Left ventricle myocardium inferior (tissue), 1 donor: ENCODE measurements at places on chromosomes 3 and 15. TPM values are rescaled to one million over a fixed set of nuclear protein-coding genes. Genes with fewer than 3 reads are reported as not detected.

The RTP4 gene
- 0.93 TPM for total RNA-seq

The CADPS gene
- 25.0 TPM for total RNA-seq

The PRC1 gene
- 3.4 TPM for total RNA-seq

The PLCB2 gene
- 8.5 TPM for total RNA-seq

- no peak overlapping the region for H3K27ac ChIP-seq
- DNase-seq: no peak
- no peaks in the 10 kb centered on the region for H3K36me3 ChIP-seq
- no peaks in the 10 kb centered on the region for H3K27me3 ChIP-seq
- no peak overlapping the region for H3K4me3 ChIP-seq
These were observed 382.6 kb upstream of the THBS1 start for GRCh38 chr15:39198044-39199000.

DNA sequence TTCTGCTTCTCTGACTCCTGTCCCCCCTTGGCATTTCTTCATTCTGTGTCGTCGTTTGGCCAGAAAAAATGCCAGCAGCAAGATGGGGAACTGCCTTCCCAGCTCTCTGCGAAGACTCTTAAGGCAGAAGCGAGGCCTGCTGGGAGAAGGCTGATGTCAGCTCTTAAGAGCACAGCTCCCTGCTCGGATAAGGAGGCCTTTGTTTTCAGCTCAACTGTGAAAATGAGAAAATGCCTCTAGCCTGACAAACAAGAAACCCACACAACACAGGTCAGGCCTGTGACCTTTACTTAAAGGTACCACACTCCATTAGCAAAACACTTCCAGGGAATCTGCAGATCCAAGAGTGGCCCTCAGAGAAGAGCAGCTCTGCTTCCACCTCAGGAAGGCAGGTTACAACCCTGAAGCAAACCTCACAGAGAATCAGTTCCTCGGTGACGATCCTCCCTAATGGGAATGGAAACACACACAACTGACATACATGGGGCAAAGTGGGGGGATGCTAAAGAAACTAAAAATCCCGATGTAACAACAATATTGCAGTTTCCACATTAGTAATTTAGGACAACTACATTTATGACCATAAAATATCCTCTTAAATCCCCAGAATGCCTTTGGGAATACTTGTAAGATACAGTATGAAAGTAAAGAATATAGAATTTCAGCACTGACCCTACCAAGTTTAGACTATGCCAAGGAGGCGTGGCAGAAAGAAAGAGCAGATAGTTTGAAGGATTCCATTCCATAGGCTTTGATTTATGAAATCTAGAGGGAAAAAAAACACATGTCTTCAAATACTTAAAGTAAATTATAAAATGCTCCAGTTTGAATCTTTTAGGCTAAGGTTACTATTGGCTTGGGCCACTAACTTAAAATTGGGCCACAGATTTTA lies 52.1 kb downstream of the VGLL4 start:
- H3K36me3 ChIP-seq: no peaks in the 10 kb centered on the region
- peak; percentile 57 for DNase-seq
- H3K4me3 ChIP-seq: peak overlapping the region; percentile 26
- peak overlapping the region; percentile 87 for H3K27ac ChIP-seq
- peaks cover 85% of the 10 kb centered on the region for H3K4me1 ChIP-seq

DNA sequence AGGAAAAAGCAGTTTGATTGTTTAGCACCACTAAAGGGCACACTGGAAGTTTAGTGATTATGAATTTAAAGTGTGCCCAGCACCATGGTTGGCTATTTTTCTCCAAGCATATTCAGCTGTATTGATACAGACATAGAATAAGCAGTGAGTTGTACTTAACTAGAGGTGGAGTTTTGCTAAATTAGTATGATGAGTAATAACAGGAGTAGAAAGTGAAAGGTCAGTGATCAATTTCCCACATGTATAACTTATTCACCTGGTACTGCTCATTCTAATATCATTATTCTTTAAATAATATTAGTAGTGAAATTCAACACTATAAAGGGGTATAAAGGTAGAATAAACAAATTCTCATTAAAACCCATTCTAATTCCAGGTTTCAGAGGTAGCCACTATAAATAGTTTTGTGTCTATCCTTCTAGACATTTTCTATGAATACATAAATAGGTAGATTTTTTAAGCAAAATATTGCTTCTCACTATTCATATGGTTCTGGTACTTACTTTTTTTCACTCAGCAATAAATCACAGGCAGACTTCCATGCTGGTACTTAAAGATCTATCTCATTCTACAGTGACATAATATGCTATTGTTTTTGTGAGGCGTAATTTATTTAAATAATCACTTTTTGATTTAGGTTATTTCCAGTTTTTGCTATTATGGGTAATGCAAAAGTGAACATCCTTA lies 732.9 kb downstream of the VGLL3 start:
- no peak overlapping the region for H3K4me3 ChIP-seq
- no peaks in the 10 kb centered on the region for H3K27me3 ChIP-seq
- H3K36me3 ChIP-seq: no peaks in the 10 kb centered on the region
- no peaks in the 10 kb centered on the region for H3K4me1 ChIP-seq

DNA sequence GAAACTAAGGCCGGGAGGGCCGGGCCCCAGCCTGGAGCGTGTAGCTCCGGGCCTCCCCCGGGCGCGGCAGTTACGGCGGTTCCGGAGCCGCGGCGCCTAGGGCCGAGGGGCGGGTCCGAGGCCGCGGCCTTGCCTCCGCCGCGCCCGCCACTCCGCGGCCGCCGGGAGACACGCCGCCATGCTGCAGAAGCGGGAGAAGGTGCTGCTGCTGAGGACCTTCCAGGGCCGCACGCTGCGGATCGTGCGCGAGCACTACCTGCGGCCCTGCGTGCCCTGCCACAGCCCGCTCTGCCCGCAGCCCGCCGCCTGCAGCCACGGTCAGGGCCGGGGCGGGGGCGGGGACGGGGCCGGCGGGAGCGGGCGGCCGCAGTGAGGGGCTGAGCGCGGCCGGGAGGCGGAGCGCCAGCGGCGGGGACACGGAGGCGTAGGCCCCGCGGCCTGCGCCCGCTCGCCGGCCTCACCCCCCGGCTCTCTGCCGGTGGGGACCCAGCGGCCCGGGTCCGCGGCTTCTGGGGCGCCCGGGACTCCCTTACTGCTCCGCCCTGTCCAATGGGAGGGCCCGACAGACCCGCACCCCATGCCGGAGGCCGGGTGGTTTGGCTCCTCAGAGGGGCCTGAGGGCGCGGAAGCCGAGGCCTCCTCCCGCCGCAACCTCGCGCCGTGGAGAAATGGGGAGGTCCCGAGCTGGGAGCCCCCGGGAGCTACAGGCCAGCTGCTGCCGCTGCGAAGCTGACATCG lies at the start of gene DIS3L:
DIS3L (plus strand) TSS at position 150 of the 738 bp plus-strand sequence; CDS start at position 179, 29 bp downstream.
- H3K4me1 ChIP-seq: peaks cover 43% of the 10 kb centered on the region
- peak within 1 kb of the TSS; percentile 85 for H3K4me3 ChIP-seq
- H3K27ac ChIP-seq: peak within 1 kb of the TSS; percentile 95
- H3K36me3 ChIP-seq: no peaks in the 10 kb centered on the region
- peak; percentile 68 for DNase-seq

DNA sequence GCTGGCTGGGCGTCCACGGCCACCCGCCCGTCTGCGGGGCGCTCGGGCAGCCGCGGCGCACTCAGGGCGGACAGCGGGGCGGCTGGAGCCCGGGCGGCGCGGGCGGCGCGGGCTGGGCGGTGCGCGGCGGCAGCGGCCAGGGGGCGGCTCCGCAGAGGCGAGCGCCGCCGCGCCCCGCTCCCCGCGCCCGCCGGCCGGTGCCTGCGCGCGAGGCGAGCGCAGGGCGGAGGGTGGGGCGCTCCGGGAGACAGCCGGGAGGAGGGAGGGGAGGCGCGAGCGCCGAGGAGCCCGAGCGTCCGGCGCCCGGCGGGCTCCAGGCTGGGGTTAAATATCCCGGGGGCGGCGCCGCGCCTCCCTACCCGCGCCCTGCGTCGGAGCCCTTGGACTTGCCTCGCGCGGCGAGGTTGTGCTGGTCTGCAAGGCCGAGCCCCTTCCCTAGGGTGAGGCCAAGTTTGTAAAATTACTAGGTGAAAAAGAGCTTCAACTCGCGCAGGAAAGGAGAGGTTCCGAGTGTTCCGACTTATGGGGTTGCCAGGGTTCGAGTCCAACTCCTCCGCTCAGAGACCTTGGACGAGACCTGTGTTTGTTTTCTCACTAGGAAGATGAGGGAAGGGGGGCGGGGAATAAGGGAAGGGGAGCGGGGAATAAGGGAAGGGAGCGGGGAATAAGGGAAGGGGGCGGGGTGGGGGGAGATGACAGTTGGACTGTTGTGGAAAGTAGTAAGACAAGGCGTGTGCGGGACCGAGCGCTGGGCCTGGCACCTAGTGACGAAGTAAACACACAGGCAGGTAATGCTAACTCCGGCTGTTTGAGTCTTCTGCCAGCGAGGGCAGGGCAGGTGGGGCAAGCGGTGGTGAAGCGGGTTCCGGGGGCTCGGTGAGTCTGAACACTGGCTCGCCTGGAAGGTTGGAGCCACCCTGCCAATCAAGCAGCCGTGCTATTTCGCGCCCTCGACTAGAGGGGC lies at the start of gene TNFAIP8L3:
TNFAIP8L3 (minus strand) TSS at position 301 of the 964 bp plus-strand sequence. CDS start 311 bp downstream, outside the sequence.
- H3K4me1 ChIP-seq: peaks cover 32% of the 10 kb centered on the region
- DNase-seq: peak; percentile 29
- H3K4me3 ChIP-seq: peak within 1 kb of the TSS; percentile 76

- no peak overlapping the region for H3K4me3 ChIP-seq
- DNase-seq: peak; percentile 27
- peaks cover 7% of the 10 kb centered on the region for H3K36me3 ChIP-seq
These were observed 46.8 kb downstream of the PDHB start for GRCh38 chr3:58386626-58387365.

- DNase-seq: no peak
- H3K27ac ChIP-seq: no peak overlapping the region
- no peaks in the 10 kb centered on the region for H3K27me3 ChIP-seq
- no peaks in the 10 kb centered on the region for H3K36me3 ChIP-seq
- H3K4me3 ChIP-seq: no peak overlapping the region
- H3K4me1 ChIP-seq: no peaks in the 10 kb centered on the region
These were observed 187.2 kb downstream of the CACNA2D3 start for GRCh38 chr3:54309601-54310000.

DNA sequence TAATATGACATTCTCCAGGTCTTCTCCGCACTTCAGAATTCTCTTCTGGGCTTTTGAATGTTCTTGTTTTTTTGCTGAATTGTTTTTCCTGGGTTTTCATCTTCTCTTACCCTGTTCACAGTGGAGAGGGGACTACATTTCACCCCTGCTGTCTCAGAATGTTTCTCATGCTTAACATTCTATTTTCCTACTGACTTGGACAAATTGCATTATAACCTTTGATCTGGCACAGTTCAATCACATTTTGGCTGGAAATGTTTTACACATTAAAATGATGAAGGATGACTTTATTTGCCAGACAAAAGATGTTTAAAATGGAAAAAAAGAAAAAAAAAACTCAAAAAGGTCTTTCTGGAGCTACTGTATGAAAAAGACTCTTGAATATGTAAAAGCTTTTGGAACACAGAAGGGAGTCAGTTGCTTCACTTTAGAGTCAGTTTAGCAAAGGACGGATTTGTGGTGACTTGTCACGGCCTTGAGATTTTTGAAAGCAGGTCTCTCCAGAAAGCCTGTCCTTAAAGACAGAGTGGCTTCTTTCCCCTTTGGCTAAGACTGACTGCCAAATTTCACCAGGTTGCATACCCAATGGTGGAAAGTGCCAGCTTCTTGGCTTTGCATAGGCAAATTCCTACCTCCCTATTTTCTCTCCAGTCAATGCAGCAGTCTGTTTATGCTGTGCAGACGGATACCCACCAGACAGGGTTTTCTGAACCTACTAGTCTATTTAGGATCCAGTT lies 401.0 kb upstream of the TBL1XR1 start:
- H3K4me3 ChIP-seq: no peak overlapping the region
- H3K27ac ChIP-seq: peak overlapping the region; percentile 76
- H3K4me1 ChIP-seq: peaks cover 46% of the 10 kb centered on the region

DNA sequence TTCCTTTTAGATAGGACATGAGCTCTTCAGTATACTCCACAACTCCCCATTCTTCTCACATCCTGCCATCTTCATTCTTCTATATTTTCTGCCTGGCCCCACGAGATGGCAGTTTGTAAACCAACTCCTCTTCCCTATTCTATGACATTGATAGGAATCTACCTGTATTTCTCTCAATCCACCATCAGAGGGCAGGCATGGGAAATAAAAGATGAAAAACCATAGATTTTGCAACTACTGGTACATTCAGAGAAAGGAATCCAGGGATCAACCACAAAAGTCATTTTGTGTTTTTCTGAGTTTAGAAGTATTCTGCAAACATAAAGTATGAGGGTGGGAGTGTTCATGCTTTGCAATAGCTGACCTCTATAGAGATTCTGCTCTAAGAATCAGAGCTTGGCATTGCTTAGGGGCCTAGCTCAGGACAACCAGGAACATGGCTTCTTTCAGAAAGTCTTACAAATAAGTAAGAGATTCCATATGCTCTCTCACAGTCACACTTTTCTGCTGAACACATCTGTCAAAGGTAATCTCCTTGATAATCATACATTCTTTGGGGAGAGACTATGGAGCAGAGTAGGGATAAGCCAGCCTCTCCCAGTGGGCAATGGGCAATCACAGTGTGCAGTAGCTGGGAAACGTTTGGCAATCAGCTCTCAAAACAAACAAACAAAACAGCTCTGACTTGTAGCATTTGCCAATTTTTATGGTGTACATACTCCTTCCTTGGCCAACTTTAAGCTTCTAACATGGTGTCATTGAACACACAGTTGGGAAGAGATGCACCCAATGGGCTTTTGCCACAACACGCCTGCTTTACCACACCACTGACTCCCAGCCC lies 43.1 kb upstream of the SLC25A36 start:
- no peak overlapping the region for H3K4me3 ChIP-seq
- DNase-seq: no peak
- no peaks in the 10 kb centered on the region for H3K36me3 ChIP-seq
- H3K27me3 ChIP-seq: no peaks in the 10 kb centered on the region
- no peak overlapping the region for H3K27ac ChIP-seq

GRCh38 chr15:100981086-100981485 lies 61.9 kb downstream of the LRRK1 start:
- H3K27me3 ChIP-seq: peaks cover 30% of the 10 kb centered on the region
- DNase-seq: no peak
- no peak overlapping the region for H3K4me3 ChIP-seq
- H3K4me1 ChIP-seq: no peaks in the 10 kb centered on the region
- H3K36me3 ChIP-seq: no peaks in the 10 kb centered on the region

DNA sequence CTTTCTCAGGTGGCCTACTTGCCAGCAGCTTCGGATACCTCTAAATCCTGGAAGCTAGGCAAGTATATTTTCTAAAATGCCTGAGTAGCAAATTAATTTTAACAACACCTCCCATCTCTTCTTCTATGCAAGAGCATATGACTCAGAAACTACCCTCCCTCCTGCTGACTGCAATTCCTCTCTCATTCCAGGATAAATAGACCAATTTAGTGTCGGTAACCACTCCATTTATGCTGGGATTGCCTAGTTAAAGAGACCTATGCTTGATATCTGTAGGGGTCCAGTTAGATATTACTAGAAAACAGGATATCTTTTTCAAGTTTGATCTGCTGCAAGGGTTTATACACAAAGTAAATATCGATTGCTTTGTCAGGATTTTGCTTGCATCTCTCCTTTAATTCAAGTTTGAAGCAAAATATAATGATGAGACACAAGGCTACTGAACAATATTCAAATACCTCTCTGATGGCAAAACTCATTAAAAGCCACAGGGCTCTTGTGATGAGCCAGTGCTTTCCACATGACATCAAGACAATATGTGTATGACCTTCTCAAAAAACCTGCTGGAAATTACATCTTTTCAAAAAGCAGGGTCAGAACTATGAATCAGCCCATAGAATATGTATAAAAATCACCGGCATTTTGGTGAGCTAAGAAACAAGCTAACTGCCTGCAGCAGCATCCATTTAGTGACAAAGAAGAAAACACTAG lies 491.6 kb upstream of the NECTIN3 start:
- no peaks in the 10 kb centered on the region for H3K4me1 ChIP-seq
- H3K36me3 ChIP-seq: no peaks in the 10 kb centered on the region
- DNase-seq: no peak
